T-helper 2 cell (primary cell): ENCODE measurements at places on chromosomes 13 and 19.
A peak's percentile ranks its signal among the peaks of the same experiment; 100 is the strongest.

GRCh38 chr13:47822036-47822435 is 179.0 kb downstream of the SUCLA2 start:
- DNase-seq, result no peak

DNA sequence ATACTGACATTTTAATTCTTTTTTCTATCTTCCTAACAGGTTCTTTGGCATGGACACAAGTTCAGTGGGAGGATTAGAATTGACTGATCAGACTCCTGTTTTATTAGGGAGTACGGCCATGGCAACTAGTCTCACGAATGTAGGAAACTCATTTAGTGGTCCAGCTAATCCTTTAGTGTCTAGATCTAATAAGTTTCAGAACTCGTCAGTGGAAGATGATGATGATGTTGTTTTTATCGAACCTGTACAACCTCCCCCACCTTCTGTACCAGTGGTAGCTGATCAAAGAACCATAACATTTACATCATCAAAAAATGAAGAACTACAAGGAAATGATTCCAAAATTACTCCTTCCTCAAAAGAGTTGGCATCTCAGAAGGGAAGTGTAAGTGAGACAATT is 34.5 kb downstream of the ZMYM2 start:
- DNase-seq, result no peak

DNA sequence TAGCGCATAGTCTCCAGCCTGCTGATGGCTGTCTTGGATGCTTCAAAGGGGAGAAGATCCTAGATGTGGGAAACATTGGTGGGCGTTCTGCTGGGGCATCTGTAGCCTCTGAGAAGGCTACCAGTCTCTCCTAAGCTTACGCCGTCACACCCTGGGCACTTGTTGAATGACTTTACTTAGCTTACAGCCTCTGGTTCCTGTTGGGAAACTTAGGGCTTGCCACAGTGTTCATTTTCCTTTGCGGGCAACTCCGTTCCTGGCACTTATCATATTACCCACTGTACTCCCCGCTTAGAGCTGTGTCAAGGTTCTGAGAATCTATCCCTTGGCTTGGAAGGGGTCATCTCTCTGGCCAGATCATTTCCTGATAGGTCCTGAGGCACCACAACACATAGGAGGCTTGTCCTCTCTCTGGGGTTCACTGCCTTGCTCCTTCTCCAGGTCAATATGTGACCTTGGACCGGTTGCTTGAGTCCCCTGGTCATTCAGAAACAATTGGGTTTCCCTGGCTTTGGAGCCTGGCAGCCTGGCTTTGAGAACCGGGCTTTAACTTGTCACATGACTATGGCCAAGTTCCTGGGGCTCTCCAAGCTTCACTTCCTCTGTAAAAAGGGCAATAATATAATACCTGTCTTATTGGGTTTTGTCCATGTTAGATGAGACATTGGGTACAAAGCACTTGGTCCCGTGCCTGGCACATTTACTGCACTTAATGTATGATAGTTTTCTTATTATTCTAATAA is 20.5 kb upstream of the ALOX5AP start:
- no peak for DNase-seq

DNA sequence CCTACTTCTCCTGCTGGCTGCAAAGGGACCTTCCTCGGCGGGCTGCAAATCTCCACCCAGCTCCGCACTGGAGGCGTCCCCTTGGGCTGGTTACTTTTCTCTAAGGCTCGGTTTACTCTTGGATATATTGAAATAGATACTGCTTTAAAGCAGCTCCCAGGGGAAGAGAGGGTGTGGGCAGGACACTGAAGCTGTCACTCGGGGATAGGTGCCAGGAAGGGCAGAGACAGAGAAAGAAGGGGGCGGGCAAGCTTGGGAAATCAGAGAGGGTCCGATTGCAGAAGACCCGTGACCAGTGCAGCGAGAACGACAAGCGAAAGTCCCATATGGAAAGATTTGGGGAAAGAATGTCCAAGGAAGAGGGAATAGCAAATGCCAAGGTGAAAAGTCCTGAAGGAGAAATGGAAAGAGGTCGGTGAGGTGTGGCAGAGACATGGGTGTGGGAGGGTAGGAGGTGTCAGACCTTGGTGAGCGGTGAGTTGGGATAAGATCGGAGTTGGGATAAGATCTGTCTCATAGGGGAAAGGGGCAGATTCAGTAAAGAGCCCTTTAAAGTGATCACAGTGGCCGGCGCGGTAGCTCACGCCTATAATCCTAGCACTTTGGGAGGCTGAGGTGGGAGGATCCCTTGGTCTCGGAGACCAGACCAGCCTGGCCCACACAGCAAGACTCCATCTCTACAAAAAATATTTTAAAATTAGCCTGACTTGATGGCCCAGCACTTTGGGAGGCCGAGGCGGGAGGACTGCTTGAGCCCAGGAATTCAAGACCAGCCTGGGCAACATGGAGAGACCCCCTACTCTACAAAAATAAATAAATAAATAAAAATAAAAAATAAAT is 618 bp downstream of the THSD8 start:
- DNase-seq, result no peak

DNA sequence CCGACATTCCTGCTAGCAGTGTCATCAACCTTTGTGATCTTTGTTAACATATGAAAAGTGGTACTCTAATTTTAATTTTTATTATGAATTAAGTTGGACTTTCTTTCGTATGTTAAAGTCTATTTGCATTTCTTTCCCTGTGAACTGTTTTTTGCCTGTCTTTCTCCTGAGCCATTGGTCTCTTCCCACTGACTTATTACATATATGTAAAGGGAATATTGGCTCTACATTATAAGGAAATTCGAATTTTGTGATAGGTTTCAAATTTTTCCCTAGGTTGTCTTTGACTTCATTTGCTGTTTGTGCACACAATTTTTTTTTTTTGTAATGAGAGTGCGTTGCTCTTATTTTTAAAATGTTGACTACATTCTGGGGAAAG is 442 bp upstream of the CDC16 start:
- no peak for DNase-seq

DNA sequence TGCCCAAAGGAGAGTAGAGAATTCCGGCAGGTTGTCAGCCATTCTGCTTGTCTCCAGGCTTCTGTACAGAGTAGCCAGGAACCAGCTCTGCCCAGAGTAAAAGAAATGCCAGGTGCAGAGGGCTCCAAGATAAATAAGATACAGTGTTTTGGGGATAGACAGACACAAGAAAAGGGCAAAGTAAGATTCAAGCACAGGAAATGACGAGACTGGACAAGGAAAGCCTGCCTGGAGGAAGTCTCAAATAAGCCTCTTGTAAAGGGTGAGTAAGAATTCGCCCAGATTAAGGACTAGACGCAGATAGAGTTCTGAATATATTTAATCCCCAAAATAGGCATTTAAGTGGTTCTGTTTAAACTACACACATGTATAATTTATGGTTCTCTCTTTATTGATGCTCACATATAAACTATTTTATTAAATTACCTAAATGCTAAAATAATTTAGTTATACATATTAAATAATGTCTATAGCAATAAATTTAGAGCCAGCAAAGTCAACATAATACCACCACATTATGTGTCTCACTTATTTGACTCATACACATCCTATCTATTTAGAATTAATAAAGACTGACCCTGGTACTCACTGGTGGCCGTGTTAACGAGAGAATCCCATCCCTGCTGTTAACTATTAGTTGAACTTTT is 98.4 kb upstream of the RAP2A start:
- DNase-seq, result no peak

- no peak for DNase-seq
Observed at GRCh38 chr19:46977548-46977947, 42.1 kb upstream of the NPAS1 start.

- DNase-seq, result no peak
Observed at GRCh38 chr13:20923272-20923671, 20.7 kb upstream of the XPO4 start.

DNA sequence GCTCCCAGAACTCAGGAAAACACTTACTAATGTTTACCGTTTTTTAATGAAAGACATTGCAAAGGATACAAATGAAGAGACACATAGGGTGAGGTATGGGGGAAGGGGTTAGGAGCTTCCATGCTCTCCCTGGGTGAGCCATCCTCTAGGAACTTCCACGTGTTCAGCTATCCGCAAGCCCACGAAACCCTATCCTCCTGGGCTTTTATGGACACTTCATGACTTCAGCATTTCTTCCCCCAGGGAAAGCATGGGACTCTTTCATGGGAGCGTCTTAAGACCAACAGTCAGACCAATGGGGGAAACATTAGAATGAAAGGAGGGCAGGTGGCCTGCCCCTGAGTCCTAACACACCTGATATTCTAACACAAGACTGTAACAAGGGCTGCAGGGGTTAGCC is 6.6 kb upstream of the ESD start:
- DNase-seq, result no peak

DNA sequence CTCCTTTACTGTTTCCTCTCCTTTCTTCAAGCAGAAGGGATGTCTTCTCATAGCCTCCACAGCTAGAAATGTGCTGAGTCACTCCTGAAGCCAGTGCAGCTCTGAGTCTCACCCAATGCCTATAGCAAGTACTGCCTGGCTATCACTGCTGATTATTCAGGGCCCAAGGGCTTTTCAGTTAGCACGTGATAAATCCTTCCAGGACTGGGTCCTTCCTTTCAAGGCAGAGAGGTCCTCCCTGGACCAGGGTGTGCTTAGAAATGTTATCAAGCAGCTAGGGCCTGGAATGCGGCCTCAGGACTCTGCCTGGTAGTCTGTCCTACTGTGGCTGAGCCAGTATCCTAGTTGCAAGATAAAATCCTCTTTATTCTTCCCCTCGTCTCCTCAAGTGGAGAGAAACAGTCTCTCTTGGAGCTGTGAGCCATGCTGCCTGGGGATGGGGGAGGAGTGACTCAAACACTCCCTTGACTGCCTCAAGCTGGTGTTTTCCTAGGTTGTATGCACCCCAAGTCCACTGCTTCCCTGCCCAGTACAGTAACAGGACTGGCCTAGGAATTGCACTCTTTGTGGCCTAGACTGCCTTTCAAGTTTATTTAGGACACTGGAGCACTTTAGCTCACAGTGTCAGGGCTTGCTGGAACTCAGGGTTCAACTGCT is 198.7 kb upstream of the SERP2 start:
- DNase-seq, result no peak

DNA sequence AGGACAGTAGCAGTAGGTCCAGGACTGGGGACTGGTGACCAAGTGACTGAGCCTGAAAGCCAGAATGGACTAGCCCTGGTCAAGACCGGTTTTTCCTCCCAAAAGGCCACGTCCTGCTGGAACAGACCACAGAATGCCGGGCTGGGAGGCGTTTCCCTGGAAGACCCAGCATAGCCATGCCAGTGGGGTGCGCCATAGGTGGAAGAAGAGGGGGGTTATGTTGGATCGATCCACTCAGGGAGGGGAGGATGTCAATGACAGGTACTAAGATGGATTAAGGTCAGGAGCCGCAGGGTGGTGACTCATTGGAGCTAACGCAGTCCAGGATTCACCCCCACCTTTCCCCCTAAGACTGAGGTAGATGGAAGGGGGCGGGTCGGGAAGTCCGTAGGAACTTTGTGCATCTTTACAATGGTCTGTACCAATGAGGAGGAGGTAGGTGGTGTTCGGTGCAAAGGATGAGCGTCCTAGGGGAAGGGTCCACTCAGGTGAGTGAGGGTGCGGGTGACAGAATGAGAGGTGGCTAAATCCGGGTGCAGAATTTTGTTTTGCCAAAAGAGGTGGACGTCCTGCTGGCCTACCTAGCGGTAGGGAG is 21.0 kb downstream of the VASP start:
- DNase-seq, result no peak

DNA sequence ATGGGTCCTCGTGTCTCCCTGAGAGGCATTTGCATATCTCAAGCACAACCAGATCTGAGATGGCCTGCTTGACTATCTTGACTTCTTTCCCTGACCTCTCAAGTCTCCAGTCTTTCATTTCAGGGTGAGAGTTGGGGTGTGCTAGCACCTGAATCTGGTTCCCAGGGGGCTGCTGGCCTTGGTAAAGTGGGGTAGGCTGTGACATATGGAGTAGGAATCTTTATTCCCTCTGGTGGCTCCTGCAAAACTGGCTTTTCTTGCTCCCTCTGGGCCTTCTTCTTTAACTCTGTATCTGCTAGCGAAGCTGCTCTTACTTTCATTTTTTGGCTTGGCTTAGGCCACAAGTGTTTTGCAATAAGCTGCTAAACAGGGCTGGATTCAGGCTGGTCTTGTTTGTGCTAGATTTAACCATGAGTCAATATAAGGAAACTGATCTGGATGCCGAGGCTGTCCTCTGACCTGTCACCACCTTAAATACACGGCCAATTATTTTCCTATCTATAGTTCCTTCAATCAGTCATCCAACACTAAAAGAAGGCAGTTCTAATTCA is 42.3 kb downstream of the ZNF493 start:
- no peak for DNase-seq

- DNase-seq, result no peak
Observed at GRCh38 chr19:31727536-31727935, 378.3 kb upstream of the TSHZ3 start.

DNA sequence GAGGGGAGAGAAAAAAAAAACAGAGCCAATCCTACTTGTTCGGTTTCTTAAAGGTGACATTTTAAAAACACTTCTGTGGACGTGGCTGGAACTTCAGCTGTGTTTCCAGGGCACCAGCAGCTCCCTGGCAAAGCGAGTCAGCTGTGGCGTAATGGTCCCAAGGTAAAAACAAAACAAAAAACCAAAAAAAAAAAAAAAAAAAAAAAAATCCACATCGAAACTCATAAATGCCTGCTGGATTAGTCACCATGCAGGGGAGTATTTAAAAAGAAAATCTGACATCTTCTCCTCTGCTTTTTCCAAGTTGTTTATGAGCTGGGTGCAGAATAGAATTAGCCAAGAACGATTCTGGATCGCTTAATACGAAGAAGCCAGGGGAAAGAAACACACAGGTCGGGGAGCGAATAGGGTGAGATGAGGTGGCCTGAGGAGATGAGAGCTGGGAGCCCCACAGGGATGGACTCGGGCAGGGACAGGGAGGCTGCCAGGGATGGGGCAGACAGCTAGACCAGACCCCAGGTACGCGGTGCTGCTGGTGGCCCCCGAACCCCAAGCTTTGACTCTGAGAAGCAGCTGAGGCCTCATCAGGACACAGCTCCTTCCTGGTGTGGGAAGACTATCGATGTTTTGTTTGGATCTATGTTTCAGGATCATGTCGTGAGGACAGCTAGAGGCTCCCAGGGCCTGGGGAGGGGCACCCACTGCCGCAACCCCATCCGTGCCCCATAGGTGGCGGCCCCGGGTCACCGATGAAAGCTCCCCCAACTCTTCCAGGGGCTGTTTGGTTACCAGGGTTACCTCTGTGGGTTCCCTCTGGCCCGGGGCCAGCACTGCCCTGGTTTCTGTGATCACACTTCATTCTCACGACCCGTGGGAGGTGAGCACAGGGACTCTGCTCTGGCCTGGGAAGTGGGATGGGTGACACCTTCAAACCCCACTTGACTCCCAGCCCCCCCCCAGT is 3.1 kb upstream of the CTXN1 start:
- peak; percentile 49 for DNase-seq

DNA sequence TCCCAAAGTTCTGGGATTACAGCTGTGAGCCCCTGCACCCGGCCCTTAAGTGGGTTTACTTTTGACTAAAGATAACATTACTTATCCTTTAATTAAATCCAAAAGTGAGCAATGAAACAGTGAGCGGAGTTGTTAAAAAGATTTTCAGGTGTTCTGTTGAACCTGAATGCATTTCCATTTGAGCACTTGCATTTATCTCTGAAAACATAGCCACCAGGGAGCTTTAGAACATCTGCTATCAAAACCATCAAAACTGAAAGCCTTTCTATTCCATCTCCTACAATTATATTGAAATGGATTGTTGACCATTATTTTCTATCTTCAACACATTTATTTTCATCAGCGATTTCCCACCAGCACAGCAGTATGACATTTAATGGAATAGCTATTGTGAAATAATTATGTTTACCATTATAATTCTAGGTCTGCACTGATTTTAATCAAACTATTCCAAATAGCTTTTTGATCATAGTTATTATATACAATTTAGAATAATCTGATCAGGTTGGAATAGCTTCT is 269.0 kb downstream of the FGF14 start:
- no peak for DNase-seq

GRCh38 chr13:49082653-49083536 is 107.2 kb downstream of the FNDC3A start:
- no peak for DNase-seq
